ENCODE measurements at places on chromosomes 5 and 9.

DNA sequence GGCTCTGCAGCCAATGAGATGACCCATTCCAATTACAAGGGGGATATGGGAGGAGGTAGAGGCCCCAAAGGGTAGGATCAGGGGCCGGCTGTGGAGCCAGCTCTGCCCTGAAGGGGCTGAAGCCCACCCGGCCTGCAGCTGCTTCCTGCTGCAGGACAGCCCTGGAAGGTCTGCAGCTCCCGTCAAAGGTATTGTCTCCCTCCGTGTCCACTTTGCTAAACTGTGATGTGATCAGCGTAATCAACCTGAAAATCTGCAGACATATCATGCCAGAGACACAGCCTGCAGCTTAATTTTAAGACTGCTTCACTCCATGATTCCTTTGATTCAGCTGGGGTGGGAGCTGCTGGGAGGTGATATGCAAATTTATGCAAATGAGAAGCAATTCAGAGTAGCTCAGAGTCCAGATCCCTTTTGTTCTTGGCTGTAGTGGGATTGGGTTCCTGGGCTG is 90.7 kb downstream of the GADD45G start:
- no peak overlapping the region for H3K27ac ChIP-seq
- H3K4me3 ChIP-seq, result no peak overlapping the region
- no peaks in the 10 kb centered on the region for H3K27me3 ChIP-seq
- no peak for DNase-seq
- H3K4me1 ChIP-seq, result peaks cover 60% of the 10 kb centered on the region

DNA sequence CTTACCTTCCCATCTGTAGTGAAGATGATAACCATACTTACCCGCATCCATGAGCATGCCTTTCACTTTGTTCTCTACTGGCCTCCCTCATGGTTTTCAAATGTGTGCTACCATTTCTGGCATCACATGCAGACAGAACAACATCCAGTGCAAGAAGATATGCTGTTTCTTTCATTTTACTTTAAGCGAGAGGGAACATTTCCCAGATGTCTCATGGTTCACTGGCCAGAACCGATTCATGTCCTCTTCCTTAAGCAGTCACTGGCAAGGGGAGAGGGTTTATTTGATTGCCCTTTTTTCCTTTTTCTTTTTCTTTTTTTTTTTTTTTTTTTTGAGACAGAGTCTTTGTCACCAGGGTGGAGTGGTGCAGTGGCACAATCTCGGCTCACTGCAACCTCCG is 37.7 kb downstream of the ARRDC3 start:
- no peaks in the 10 kb centered on the region for H3K36me3 ChIP-seq

GRCh38 chr5:145407300-145408047 is 427.7 kb downstream of the PRELID2 start:
- no peaks in the 10 kb centered on the region for H3K27me3 ChIP-seq
- H3K36me3 ChIP-seq, result no peaks in the 10 kb centered on the region
- H3K4me1 ChIP-seq, result no peaks in the 10 kb centered on the region
- H3K27ac ChIP-seq, result no peak overlapping the region
- H3K4me3 ChIP-seq, result no peak overlapping the region

- no peaks in the 10 kb centered on the region for H3K4me1 ChIP-seq
- no peak overlapping the region for H3K4me3 ChIP-seq
- no peak overlapping the region for H3K27ac ChIP-seq
- no peak for DNase-seq
- H3K27me3 ChIP-seq, result no peaks in the 10 kb centered on the region
- H3K36me3 ChIP-seq, result no peaks in the 10 kb centered on the region
Measured at GRCh38 chr5:174872271-174872670, 147.9 kb downstream of the MSX2 start.

GRCh38 chr9:36398745-36399144 is 1.3 kb downstream of the RNF38 start:
- peak overlapping the region; percentile 58 for H3K27ac ChIP-seq
- H3K36me3 ChIP-seq, result peaks cover 24% of the 10 kb centered on the region
- peak overlapping the region; percentile 59 for H3K4me3 ChIP-seq

GRCh38 chr5:7801891-7802614 is 48.9 kb downstream of the CFAP90 start:
- H3K36me3 ChIP-seq, result no peaks in the 10 kb centered on the region
- H3K4me1 ChIP-seq, result no peaks in the 10 kb centered on the region
- no peak overlapping the region for H3K27ac ChIP-seq
- peaks cover 4% of the 10 kb centered on the region for H3K27me3 ChIP-seq
- no peak for DNase-seq

- no peak for DNase-seq
- no peaks in the 10 kb centered on the region for H3K27me3 ChIP-seq
- peak overlapping the region; percentile 92 for H3K27ac ChIP-seq
- peaks cover 99% of the 10 kb centered on the region for H3K4me1 ChIP-seq
- peaks cover 69% of the 10 kb centered on the region for H3K36me3 ChIP-seq
Measured at GRCh38 chr5:132467287-132467984, 23.1 kb downstream of the IRF1 start.

DNA sequence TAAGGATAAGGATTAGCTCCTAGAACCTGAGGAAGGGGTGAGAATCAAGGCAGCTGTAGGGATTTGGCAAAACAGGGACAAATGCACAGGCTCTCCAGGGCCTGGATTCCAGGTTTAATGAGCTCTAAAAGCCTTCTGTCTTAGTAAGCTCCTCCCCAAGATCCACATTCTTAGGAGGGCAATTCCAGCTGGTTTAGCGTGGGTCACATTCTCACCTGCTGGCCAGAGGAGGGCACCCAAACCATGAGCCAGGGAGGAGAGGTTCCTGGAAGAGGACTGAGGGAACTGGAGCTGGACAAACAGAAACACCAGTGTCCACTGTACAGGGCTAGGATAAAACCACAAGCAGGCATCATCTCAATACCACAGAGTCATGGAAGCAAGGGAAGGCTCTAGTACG is 480.0 kb downstream of the CCDC171 start:
- H3K36me3 ChIP-seq, result no peaks in the 10 kb centered on the region
- H3K4me3 ChIP-seq, result no peak overlapping the region
- H3K4me1 ChIP-seq, result peaks cover 18% of the 10 kb centered on the region

- no peaks in the 10 kb centered on the region for H3K27me3 ChIP-seq
- H3K4me1 ChIP-seq, result peaks cover 2% of the 10 kb centered on the region
- DNase-seq, result no peak
- H3K27ac ChIP-seq, result no peak overlapping the region
Measured at GRCh38 chr9:21841133-21841532, 38.7 kb downstream of the MTAP start.

- peaks cover 4% of the 10 kb centered on the region for H3K4me1 ChIP-seq
- no peaks in the 10 kb centered on the region for H3K27me3 ChIP-seq
- no peak for DNase-seq
- H3K4me3 ChIP-seq, result no peak overlapping the region
Measured at GRCh38 chr5:71830681-71831539, 111.8 kb downstream of the CARTPT start.

- no peaks in the 10 kb centered on the region for H3K27me3 ChIP-seq
- no peaks in the 10 kb centered on the region for H3K4me1 ChIP-seq
- no peak within 1 kb of the TSS for H3K27ac ChIP-seq
- DNase-seq, result no peak
- no peaks in the 10 kb centered on the region for H3K36me3 ChIP-seq
Measured at GRCh38 chr9:92535940-92536850, at the start of gene ECM2. Gene ECM2, minus strand, starts transcription at chr9:92535990. Its CDS starts 13,124 bp downstream, at chr9:92522866.

- H3K4me1 ChIP-seq, result no peaks in the 10 kb centered on the region
- H3K4me3 ChIP-seq, result no peak overlapping the region
- no peak overlapping the region for H3K27ac ChIP-seq
- H3K36me3 ChIP-seq, result no peaks in the 10 kb centered on the region
- no peak for DNase-seq
Measured at GRCh38 chr5:100456615-100457014, 78.6 kb upstream of the FAM174A start.

- no peaks in the 10 kb centered on the region for H3K4me1 ChIP-seq
- no peak overlapping the region for H3K4me3 ChIP-seq
- no peak overlapping the region for H3K27ac ChIP-seq
- DNase-seq, result no peak
Measured at GRCh38 chr5:104951829-104952228, 1389.2 kb upstream of the NUDT12 start.

GRCh38 chr5:91386120-91386519 is 3.0 kb upstream of the ARRDC3 start:
- peaks cover 17% of the 10 kb centered on the region for H3K36me3 ChIP-seq
- H3K27me3 ChIP-seq, result peaks cover 2% of the 10 kb centered on the region
- no peak overlapping the region for H3K27ac ChIP-seq
- no peak overlapping the region for H3K4me3 ChIP-seq
- DNase-seq, result no peak

- H3K36me3 ChIP-seq, result no peaks in the 10 kb centered on the region
- peaks cover 5% of the 10 kb centered on the region for H3K27me3 ChIP-seq
- peak overlapping the region; percentile 86 for H3K4me3 ChIP-seq
- H3K27ac ChIP-seq, result no peak overlapping the region
- DNase-seq, result no peak
- peaks cover 23% of the 10 kb centered on the region for H3K4me1 ChIP-seq
Measured at GRCh38 chr5:132295505-132296411, 1.6 kb downstream of the SLC22A4 start.

DNA sequence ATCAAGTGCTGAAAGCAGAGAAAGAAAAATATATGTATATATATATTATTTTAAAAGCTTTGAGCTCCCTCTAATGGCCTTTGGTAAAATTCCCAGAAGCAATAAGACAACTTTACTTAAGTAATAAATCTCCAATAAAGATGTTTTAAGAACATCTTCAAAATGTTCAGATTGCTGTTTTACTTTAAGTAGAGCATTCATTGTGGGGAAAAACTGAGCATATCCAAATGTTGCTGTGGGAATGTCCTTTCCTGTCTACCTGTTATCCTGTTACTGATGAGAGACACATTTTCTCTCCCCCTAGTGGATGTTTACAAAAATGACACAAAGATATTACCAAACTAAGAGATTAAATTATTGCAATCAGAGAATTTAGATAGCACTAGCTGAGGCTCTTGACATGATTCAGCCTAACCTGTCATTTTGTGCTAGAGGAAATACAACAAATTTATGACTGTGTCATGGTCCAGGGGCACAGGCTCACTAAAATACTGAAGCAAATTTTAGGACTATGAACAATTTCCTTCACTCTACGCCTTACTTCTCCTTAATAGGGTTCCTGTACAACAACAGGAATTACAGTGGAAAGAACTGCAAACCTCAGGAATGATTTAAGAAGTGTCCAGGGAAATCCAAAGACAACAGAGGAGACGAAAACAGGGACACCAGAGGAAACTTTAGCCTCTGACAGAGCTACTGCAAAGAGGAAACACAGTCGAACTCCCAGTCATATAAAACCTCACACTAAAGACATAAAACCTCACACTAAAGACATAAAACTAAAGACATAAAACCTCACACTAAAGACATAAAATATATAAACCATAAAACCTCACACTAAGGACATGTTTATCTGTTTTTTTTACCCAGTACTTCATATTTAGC is 24.3 kb upstream of the PRRC1 start:
- peaks cover 39% of the 10 kb centered on the region for H3K27me3 ChIP-seq
- H3K4me3 ChIP-seq, result no peak overlapping the region
- H3K27ac ChIP-seq, result no peak overlapping the region
- no peak for DNase-seq

DNA sequence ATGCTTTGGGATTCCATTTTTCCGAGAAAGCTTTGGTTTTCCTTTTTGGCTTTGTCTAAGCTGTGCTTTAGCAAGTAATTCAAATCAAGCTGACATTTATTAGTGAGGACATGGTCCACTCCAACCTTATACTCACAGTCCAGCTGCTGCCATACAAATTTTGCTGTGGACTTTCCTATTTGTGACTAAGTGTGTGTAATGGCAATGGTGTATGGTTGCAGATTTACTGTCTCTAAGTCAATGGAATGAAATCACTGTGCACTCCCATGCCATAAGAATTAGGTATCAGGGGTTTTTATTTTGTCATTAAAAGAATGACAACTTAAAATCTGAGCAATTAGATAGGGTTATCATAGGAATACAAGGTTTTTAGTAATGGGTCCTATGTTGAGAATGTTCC is 530.0 kb downstream of the CCDC171 start:
- H3K27ac ChIP-seq, result no peak overlapping the region
- H3K4me1 ChIP-seq, result no peaks in the 10 kb centered on the region
- no peak overlapping the region for H3K4me3 ChIP-seq
- no peaks in the 10 kb centered on the region for H3K36me3 ChIP-seq

DNA sequence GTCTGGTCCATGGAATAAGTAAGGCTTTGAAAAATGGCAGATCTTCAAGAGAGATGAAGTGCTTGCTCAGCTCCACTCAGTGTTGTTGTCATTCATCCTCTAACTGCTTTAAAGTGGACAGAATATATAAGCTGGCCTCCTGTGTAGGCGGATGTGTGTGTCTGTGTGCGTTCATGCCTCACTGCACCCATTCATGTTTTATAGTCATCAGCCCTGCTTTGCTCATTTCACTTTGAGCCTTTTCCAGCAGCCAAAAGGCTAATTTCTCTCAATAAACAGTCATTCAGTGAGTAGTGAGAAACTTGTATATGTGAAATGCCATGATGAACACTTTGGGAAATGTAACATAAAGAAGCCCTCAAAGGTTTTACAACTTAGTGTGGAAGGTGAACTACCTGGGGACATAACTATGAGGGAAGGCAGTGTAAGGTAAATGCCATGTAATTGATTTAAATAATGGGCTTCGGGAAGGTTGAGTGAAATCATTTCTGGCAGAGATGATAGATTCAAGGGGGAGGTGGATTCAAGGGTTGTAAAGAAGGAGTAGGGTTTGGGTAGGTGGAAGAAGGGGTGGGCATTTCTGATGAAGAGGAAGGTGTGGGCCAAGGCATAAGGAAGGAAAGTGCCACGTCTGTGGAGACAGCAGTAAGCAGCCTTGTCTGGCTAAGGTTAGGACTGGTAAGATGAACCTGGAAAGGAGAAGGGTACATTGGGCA is 15.7 kb downstream of the TTC23L start:
- H3K27me3 ChIP-seq, result no peaks in the 10 kb centered on the region
- H3K36me3 ChIP-seq, result no peaks in the 10 kb centered on the region
- H3K27ac ChIP-seq, result no peak overlapping the region
- DNase-seq, result no peak

- H3K27me3 ChIP-seq, result peaks cover 28% of the 10 kb centered on the region
- no peak overlapping the region for H3K4me3 ChIP-seq
- no peak overlapping the region for H3K27ac ChIP-seq
- H3K36me3 ChIP-seq, result no peaks in the 10 kb centered on the region
Measured at GRCh38 chr5:56232538-56232937, 592 bp downstream of the ANKRD55 start.

GRCh38 chr9:93447655-93448054 is 3.8 kb upstream of the FAM120A start:
- H3K4me1 ChIP-seq, result peaks cover 29% of the 10 kb centered on the region

GRCh38 chr5:3127423-3127911 is 376.0 kb upstream of the IRX2 start:
- no peaks in the 10 kb centered on the region for H3K36me3 ChIP-seq
- H3K27ac ChIP-seq, result no peak overlapping the region
- peaks cover 3% of the 10 kb centered on the region for H3K27me3 ChIP-seq
- H3K4me3 ChIP-seq, result no peak overlapping the region
- DNase-seq, result no peak
- H3K4me1 ChIP-seq, result no peaks in the 10 kb centered on the region

DNA sequence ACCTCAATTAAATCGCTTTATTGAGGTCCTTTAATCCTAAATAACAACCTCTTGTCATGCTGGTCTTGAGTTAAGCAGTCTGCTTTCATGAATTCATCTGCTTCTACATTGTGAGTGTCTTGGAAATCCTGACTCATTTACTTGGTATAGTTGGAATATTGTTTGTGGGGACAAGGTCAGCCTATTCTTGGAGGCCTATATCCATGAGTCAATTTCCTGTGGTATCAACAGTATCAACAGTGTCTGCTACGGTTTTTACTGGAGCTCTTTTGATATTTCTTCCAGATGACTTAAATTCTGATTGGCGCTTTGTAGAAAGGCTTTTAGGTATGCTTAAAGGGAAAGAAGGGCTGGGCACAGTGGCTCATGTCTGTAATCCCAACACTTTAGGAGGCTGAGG is 71.2 kb upstream of the PARP8 start:
- H3K27me3 ChIP-seq, result no peaks in the 10 kb centered on the region
- peaks cover 60% of the 10 kb centered on the region for H3K4me1 ChIP-seq
